Nasal cavity respiratory epithelium epithelial cell of viscerocranial mucosa (primary cell): ENCODE measurements at places on chromosomes 2 and 18. TPM values are rescaled to one million over a fixed set of nuclear protein-coding genes. Genes with fewer than 3 reads are reported as not detected.

SIX2 gene
- total RNA-seq: 3.4 and 11.6 TPM in 2 replicates

CHRND gene
- not detected in 2 replicates for total RNA-seq

GCG gene
- total RNA-seq: not detected in 2 replicates

UPP2 gene
- total RNA-seq: not detected in 2 replicates

TWIST2 gene
- 1.1 and 4.8 TPM in 2 replicates for total RNA-seq

C2orf74 gene
- 12.4 and 16.7 TPM in 2 replicates for total RNA-seq

NR4A2 gene
- total RNA-seq: 0.34 and 0.57 TPM in 2 replicates

REG3A gene
- not detected in 2 replicates for total RNA-seq

MGAT4A gene
- 4.1 and 6.8 TPM in 2 replicates for total RNA-seq

TRIM43 gene
- total RNA-seq: under 0.01 TPM in 1 of 2 replicates, not detected in the other

RMDN2 gene
- total RNA-seq: 1.4 and 3.7 TPM in 2 replicates

GRB14 gene
- 2.6 and 3.1 TPM in 2 replicates for total RNA-seq

SERPINB13 gene
- 16.7 and 114 TPM in 2 replicates for total RNA-seq

GPR55 gene
- total RNA-seq: not detected in 2 replicates

SP5 gene
- total RNA-seq: not detected in 2 replicates

TMEFF2 gene
- under 0.01 TPM in 1 of 2 replicates, not detected in the other for total RNA-seq

UGT1A5 gene
- 2.3 TPM in 1 of 2 replicates, not detected in the other for total RNA-seq

MERTK gene
- total RNA-seq: 1.4 and 8.7 TPM in 2 replicates

PAX8 gene
- total RNA-seq: under 0.01 and 1.1 TPM in 2 replicates

GDF7 gene
- total RNA-seq: under 0.01 TPM in 2 replicates

HADHB gene
- total RNA-seq: 120 and 135 TPM in 2 replicates

MOGAT1 gene
- total RNA-seq: not detected in 2 replicates

TFCP2L1 gene
- total RNA-seq: 6.8 and 20.7 TPM in 2 replicates

GAL3ST2 gene
- 0.36 TPM in 1 of 2 replicates, not detected in the other for total RNA-seq

ZBTB7C gene
- 0.34 and 7.0 TPM in 2 replicates for total RNA-seq

CCDC178 gene
- 0.34 and 0.43 TPM in 2 replicates for total RNA-seq

TRIM54 gene
- not detected in 2 replicates for total RNA-seq

ITGB6 gene
- total RNA-seq: 25.6 and 414 TPM in 2 replicates

VAMP8 gene
- total RNA-seq: 38.3 and 42.2 TPM in 2 replicates

IL1B gene
- 176 and 257 TPM in 2 replicates for total RNA-seq

MEIS1 gene
- total RNA-seq: 16.1 and 21.6 TPM in 2 replicates

ABCG8 gene
- not detected in 2 replicates for total RNA-seq

FEV gene
- not detected in 2 replicates for total RNA-seq

GPR45 gene
- not detected in 2 replicates for total RNA-seq

PTPRN gene
- total RNA-seq: not detected in 2 replicates

DPP10 gene
- total RNA-seq: 0.07 TPM in 1 of 2 replicates, not detected in the other
